Nephron progenitor cell (in vitro differentiated cells): ENCODE measurements at places on chromosomes 5 and 9.

- DNase-seq: no peak
These were observed 14.2 kb downstream of the LPCAT1 start for GRCh38 chr5:1509346-1510085.

DNA sequence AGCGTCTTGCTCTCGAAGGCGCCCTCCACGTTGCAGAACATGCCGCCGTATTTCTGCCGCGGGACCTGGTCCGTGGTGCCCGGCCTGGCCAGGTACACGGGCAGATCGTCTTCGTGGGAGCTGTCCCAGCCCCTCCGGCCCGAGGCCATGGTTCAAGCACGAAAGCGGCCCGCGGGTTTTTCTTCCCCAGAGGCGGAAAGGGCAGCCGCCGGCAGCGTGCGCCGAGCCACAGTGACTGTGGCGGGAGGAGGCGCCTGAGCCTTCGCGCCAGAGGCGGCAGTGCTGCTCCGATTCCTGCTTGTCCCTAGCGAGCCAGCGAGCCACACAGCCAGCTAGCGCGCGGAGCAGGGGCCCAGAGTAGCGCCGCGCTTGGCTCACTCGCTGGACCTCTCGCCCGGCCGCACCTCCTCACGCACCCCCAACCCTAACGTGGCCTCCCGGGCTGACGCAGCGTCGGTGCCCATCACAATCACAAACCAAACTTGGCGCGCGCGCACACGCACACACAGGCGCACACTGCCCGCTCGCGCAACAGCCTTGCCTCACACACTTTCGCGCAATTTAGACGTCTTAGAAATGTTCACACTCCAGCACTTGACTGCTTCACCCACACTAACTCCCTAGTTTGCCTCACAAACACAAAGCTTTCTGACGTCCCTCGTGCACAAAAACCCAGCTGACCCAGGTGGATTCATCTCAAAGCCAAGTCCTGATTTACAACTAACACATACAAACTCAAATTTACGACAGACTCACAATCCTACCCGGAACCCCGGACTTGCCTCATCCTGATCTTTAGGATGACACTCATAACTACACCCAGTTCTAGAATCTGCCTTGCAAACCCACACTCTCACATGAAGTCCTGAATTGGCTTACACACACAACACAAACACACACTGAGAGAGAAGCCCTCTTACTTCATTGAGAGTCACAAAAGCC lies at the start of gene DPYSL3:
Gene DPYSL3 (minus strand): TSS at position 359 of the 942 bp plus-strand sequence. CDS start 210 bp downstream, at position 149.
- peak; percentile 83 for DNase-seq

DNA sequence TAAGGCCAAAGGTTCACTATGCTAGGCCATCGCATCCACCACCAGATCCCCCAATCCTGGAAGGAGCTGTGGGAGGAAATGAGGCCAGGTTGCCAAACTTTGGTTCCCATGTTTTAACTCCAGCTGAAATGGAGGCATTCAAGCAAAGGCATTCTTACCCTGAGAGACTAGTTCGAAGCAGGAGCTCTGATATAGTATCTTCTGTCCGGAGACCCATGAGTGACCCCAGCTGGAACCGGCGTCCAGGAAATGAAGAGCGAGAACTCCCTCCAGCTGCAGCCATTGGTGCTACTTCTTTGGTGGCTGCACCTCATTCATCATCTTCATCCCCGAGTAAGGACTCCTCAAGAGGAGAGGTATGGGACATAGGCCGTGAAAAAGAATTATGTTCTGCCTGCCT lies 75.6 kb downstream of the GAPVD1 start:
- DNase-seq: peak; percentile 33

GRCh38 chr5:90390928-90391327 lies 18.6 kb downstream of the CETN3 start:
- no peak for DNase-seq

- no peak for DNase-seq
These were observed 3.8 kb downstream of the RHOBTB3 start for GRCh38 chr5:95734906-95735305.

DNA sequence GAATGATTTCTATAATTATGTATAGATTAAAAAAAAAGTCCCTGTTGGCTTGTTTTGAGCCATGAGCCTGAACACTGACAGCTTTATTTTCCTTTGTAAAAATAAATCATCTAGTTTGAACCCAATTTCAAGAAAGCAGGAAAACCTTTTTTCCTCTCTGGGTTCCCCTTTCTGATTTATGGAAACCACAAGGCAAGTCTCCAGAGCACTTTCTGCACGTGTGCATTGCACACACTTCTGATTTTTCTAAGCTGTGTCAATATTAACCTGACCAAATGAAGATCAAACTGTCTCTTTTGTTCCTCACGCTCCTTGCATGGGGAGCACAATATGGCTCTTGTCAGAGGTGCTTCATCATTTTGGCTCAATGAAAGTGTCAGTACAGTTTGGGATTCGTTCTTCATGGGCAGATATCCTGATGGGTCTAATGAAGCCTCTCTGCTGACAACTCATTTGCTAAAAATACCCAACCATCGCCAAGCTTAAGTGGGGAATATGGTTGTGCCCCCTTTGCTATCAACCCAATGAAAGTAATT lies 39.2 kb upstream of the PCA3 start:
- no peak for DNase-seq

- no peak for DNase-seq
These were observed 150.2 kb upstream of the PHYKPL start for GRCh38 chr5:178382754-178383164.

GRCh38 chr5:75566710-75567309 lies 44.4 kb upstream of the ANKDD1B start:
- no peak for DNase-seq

GRCh38 chr5:164392531-164392930 lies 887.1 kb downstream of the MAT2B start:
- DNase-seq: no peak

- no peak for DNase-seq
These were observed 33.9 kb downstream of the G3BP1 start for GRCh38 chr5:151805414-151806223.

GRCh38 chr5:124825250-124825982 lies 79.0 kb upstream of the ZNF608 start:
- DNase-seq: no peak

DNA sequence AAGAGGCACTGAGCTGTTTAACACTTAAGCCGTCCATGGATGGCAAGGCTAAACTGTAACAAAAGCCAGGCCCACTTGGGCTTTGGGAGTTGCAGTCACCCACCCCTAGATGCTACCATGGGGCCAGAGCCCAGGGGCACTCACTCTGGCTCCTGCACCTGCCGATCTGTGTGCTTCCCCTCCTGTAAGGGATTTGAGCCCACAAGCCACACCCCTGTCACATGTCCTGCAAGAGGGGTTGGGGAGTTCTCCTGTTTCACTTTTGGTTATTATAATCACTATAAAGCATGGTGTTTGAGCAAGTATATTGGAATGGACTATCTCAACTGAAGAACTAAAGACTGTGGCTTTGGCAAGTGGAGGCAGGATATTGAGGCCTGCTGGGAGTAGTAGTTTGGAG lies 14.0 kb upstream of the GPR151 start:
- no peak for DNase-seq

GRCh38 chr5:83246071-83246470 lies 168.7 kb downstream of the XRCC4 start:
- DNase-seq: no peak
